ENCODE measurements at places on chromosomes 16 and 17. TPM values are rescaled to one million over a fixed set of nuclear protein-coding genes. Genes with fewer than 3 reads are reported as not detected.

The KRTAP4-8 gene
- not detected for total RNA-seq

DNA sequence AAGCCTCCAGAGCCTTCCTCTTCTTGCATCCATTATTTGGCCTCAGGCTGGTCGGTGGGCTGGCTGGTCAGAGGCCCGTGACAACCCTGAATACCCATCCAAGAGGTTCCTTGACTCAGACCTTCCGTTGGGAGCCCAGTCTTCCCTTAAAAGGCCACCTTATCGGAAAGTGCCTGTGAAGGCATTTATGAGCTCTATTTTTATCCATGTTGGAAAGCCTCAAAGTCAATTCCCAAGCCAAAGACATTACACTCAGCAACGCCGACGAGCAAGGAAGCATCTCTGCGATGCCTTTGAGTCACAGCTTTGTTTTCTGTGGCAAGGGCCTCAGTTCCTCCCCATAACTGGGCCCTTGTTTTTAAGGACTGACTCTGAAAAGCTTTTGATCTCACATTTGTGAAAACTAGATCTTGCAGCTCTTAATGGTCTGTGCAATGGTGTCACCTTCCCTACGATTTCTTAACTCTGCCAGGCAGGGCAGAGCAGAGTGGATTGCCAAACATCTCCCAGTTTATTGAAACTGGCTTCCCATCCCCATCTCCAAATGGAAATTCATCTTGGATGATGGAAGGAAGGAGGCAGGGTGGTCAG is 13.3 kb upstream of the SPOP start:
- no peak for DNase-seq

GRCh38 chr16:75107505-75107904 is 9.1 kb downstream of the LDHD start:
- DNase-seq = no peak

DNA sequence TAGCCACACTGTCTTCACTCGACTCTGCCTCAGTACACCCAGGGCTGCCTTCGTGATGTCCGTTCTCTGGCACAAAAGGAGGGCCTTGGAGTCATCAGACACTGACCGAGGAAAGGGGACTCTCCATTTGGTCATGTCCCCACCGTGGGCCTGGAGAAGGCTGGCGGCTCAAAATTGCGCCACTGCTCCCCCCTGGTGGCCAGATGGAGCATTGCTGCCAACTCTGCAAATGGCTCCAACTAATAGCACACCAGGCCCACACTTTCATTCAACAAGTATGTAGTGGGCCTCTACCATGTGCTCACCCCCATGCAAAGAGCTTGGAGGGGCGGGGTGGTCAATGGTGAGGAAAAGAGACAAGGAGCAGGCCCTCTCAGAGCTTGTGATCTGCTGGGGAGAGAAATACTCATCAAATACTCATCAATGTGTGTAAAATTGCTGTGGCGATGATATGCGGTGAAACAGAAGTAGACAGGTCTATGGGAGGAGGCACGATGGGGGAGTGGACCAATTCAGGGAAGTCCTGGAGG is 5.2 kb upstream of the GRIN2C start:
- peak; percentile 67 for DNase-seq

The PFN1 gene
- total RNA-seq = 362 TPM

DNA sequence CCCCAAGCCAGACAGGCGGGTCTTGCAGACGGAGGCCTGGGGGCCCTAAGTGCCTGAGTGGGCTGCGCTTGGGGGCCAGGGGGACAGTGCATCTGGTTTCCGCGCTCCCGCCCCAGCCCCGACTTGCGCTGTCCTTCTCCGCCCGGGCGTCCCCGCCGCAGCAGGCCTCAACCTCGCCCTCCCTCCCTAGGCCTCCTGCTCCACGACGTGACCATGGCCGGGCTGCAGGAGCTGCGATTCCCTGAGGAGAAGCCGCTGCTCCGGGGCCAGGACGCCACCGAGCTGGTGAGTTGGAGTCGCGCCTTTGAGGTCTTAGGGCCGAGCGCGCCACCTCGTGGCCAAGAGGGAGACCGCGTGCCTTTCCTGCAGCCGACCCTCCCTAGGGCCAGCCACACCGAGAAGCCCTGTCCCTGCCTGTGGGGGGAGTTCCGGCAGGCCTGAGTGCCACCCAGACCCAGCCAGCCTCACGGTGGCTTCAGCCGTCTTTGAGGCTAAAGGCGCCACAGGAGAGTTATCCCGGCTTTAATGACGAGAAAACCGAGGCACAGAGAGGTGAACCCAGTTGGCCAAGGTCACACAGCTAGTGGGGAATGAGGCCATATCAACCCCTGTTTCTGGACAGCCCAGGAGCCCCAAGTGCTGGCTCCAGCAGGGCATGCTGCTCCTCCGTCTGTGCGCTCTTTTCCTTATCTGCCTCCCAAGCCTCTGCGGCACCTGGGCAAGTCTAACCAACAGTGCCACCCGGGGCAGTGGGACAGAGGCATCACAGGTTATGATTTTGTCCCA is 12.2 kb upstream of the NDRG4 start:
- peak; percentile 62 for DNase-seq

Data from CD4-positive, alpha-beta T cell (primary cell).